CD14-positive monocyte (primary cell): ENCODE measurements at places on chromosomes 1 and 21. TPM values are rescaled to one million over a fixed set of nuclear protein-coding genes. Genes with fewer than 3 reads are reported as not detected.

- H3K27ac ChIP-seq: no peak overlapping the region
- no peak for DNase-seq
- no peak overlapping the region for H3K4me3 ChIP-seq
- H3K27me3 ChIP-seq: no peaks in the 10 kb centered on the region
- no peaks in the 10 kb centered on the region for H3K4me1 ChIP-seq
These were observed 3.1 kb upstream of the SLC16A4 start for GRCh38 chr1:110393691-110394492.

DNA sequence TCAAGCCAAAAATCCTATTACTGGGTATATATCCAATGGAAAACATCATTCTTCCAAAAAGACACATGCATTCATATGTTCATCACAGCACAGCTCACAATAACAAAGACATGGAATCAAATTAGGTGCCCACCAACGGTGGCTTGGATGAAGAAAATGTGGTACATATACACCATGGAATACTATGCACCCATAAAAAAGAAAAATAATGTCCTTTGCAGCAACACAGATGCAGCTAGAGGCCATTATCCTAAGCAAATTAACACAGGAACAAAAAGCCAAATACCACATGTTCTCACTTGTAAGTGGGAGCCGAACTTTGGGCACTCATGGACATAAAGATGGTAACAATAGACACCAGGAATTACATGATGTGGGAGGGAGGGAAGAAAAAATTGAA, 113.6 kb downstream of the MRPL39 start:
- DNase-seq: no peak
- no peaks in the 10 kb centered on the region for H3K27me3 ChIP-seq
- no peak overlapping the region for H3K27ac ChIP-seq
- no peaks in the 10 kb centered on the region for H3K36me3 ChIP-seq
- no peak overlapping the region for H3K4me3 ChIP-seq
- H3K4me1 ChIP-seq: no peaks in the 10 kb centered on the region

- no peaks in the 10 kb centered on the region for H3K27me3 ChIP-seq
- peaks cover 13% of the 10 kb centered on the region for H3K4me1 ChIP-seq
- H3K36me3 ChIP-seq: no peaks in the 10 kb centered on the region
These were observed 19.4 kb upstream of the WASF2 start for GRCh38 chr1:27509127-27510080.

The C4BPA gene
- polyA plus RNA-seq: 0.09 TPM

DNA sequence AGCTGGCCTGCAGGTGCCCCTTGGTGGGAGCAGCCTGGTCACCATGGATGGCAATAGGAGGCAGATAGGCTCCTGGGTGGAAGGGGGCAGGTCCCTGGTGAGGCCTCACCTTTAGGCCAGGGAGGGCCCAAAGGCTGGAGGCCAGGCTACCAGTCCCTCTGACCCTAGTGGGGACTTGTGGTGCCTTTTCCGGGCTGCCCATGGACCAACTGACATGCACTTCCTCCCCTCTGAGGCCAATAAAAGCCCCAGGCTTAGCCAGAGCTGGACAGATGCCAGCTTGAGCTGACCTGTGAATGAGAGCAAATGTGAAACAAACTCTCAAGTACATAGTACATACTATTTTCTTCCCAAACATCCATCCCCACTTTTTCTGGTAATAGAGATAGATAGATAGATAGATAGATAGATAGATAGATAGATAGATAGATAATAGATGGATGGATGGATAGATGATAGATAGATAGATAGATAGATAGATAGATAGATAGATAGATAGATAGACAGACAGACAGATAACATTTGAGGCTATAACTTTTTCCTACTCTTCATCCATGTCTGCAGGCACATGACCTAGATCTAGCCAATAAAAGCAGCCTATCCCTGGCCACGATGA, 9.2 kb upstream of the CTTNBP2NL start:
- H3K36me3 ChIP-seq: no peaks in the 10 kb centered on the region
- no peak overlapping the region for H3K4me3 ChIP-seq
- no peak for DNase-seq
- H3K4me1 ChIP-seq: peaks cover 10% of the 10 kb centered on the region
- no peaks in the 10 kb centered on the region for H3K27me3 ChIP-seq
- no peak overlapping the region for H3K27ac ChIP-seq

The TRIM46 gene
- polyA plus RNA-seq: not detected
